ENCODE measurements at places on chromosomes 6 and 20. TPM values are rescaled to one million over a fixed set of nuclear protein-coding genes. Genes with fewer than 3 reads are reported as not detected.
A peak's percentile ranks its signal among the peaks of the same experiment; 100 is the strongest.

Gene NOX3
- not detected for total RNA-seq

Gene MEI4
- not detected for total RNA-seq

Gene AVP
- total RNA-seq, result not detected

Gene SMLR1
- total RNA-seq, result 0.73 TPM

Gene RIPOR2
- 9.4 TPM for total RNA-seq

Gene ALDH8A1
- total RNA-seq, result not detected

Gene BLTP3A
- total RNA-seq, result 15.1 TPM

Gene GMEB2
- total RNA-seq, result 19.4 TPM

Gene OR2H1
- total RNA-seq, result not detected

- H3K36me3 ChIP-seq, result no peaks in the 10 kb centered on the region
- DNase-seq, result no peak
- peaks cover 53% of the 10 kb centered on the region for H3K27me3 ChIP-seq
- H3K27ac ChIP-seq, result no peak overlapping the region
- H3K4me1 ChIP-seq, result peaks cover 36% of the 10 kb centered on the region
Measured at GRCh38 chr6:37700620-37700973, 2.9 kb upstream of the MDGA1 start.

- H3K27me3 ChIP-seq, result no peaks in the 10 kb centered on the region
- H3K4me3 ChIP-seq, result no peak overlapping the region
- H3K36me3 ChIP-seq, result no peaks in the 10 kb centered on the region
- H3K4me1 ChIP-seq, result no peaks in the 10 kb centered on the region
- H3K27ac ChIP-seq, result no peak overlapping the region
Measured at GRCh38 chr6:153966001-153966400, 73.0 kb upstream of the OPRM1 start.

DNA sequence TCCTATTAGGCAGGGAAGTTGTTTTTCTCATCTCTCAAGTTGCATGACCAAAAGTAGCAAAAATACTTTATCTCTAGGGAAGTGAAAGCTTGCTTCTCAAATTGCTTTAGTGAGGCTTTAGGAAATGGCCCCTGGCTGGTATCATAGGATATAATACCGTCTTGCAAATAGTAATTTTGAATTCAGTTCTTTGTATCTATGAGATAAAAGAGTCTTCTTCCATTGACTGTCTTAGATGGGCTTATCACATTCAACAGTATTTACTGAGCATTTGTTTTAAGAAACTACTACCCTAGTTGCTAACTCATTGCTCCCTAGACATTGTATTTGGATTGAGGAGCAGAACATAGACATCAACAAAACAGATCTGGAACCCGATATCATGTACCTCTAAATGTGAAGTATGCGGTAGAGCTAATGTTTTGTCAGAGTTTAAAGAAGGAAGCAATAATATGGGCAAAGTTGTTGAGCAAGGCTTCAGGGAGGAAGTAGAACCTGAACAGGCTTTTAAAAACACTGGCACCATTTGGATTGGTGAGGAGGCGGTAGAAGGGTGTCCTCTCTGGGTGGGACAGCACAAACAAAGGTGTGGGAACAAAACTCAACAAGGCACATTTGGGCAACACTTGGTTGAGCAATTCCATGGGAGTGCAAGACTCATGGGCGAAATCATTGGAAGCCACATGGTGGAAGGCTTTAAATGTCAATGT, 101.5 kb downstream of the SGK1 start:
- no peaks in the 10 kb centered on the region for H3K36me3 ChIP-seq
- H3K27me3 ChIP-seq, result no peaks in the 10 kb centered on the region

- H3K27me3 ChIP-seq, result peaks cover 8% of the 10 kb centered on the region
- H3K36me3 ChIP-seq, result no peaks in the 10 kb centered on the region
- no peak for DNase-seq
- H3K27ac ChIP-seq, result no peak overlapping the region
Measured at GRCh38 chr6:100283285-100283684, 181.4 kb downstream of the SIM1 start.

GRCh38 chr20:5779071-5779900, 29.1 kb downstream of the SHLD1 start:
- no peak overlapping the region for H3K4me3 ChIP-seq
- no peak for DNase-seq
- peaks cover 13% of the 10 kb centered on the region for H3K36me3 ChIP-seq
- H3K27me3 ChIP-seq, result no peaks in the 10 kb centered on the region

DNA sequence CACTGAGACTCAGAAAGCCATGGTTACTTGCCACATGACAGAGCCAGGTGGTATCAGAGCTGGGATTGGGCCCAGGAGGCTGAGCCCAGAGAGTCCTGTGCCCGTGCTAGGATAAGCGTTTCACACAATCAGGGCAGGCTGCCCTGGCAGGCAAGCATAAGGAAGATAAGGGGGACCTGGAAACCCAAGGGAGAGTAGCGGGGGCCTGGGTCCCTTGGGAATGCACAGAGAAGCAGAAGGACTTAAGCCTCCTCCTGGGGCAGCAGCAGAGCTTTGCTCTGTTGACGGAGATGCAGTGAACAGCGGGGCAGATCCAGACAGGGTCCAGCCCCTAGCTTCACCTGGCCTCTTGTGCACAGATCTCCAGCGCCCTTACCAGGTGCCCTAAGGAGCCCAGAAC, 8.7 kb downstream of the TRIB3 start:
- peaks cover 30% of the 10 kb centered on the region for H3K4me1 ChIP-seq
- H3K27ac ChIP-seq, result no peak overlapping the region
- no peak overlapping the region for H3K4me3 ChIP-seq

DNA sequence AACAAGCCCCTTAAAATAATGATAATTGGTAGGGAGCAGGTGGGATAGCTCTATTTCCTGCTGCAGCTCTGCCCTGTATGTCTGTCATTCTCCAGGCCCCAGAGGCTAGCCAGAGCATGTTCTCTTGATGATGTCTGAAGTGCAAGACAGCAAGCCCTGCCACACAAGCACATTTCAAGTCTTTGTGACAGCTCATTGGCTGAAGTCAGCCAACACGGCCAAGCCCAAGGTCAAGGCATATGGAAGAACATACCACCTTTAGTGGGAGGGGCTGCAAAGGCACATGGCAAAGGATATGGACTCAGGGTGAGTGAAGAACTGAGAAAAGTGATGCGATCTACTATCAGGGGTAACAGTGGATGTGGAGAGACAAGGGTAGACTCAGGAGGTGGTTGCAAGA, 116.1 kb downstream of the PRND start:
- peaks cover 18% of the 10 kb centered on the region for H3K4me1 ChIP-seq
- H3K36me3 ChIP-seq, result no peaks in the 10 kb centered on the region

- no peaks in the 10 kb centered on the region for H3K36me3 ChIP-seq
- no peak overlapping the region for H3K4me3 ChIP-seq
- peak; percentile 64 for DNase-seq
- peaks cover 6% of the 10 kb centered on the region for H3K4me1 ChIP-seq
- H3K27ac ChIP-seq, result no peak overlapping the region
Measured at GRCh38 chr6:100175814-100176310, 181.8 kb upstream of the MCHR2 start.

DNA sequence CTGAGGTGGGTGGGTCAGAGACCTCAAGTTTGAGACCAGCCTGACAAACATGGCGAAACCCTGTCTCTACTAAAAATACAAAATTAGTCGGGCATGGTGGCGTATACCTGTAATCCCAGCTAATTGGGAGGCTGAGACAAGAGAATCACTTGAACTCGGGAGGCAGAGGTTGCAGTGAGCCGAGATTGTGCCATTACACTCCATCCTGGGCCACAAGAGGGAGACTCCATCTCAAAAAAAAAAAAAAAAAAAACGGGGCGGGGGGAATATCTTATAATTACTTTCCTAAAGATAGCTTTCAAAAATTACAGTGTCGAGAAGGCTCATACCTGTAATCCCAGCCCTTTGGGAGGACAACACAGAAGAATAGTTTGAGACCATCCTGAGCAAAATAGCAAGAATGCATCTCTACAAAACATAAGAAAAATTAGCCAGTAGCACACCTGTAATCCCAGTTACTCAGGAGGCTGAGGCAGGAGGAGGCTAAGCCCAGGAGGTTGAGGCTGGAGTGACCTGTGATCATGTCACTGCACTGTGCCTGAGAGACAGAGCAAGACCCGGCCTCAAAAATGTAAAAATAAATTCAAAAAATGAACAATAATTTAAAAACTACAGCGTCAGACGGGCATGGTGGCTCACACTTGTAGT, 25.8 kb downstream of the CBFA2T2 start:
- H3K36me3 ChIP-seq, result no peaks in the 10 kb centered on the region
- DNase-seq, result no peak
- H3K4me1 ChIP-seq, result peaks cover 9% of the 10 kb centered on the region
- H3K4me3 ChIP-seq, result no peak overlapping the region
- no peak overlapping the region for H3K27ac ChIP-seq

GRCh38 chr20:62142252-62143080, 728 bp downstream of the PSMA7 start:
- H3K27ac ChIP-seq, result peak overlapping the region; percentile 100
- peak; percentile 51 for DNase-seq
- H3K36me3 ChIP-seq, result peaks cover 32% of the 10 kb centered on the region
- peak overlapping the region; percentile 98 for H3K4me3 ChIP-seq
- H3K27me3 ChIP-seq, result no peaks in the 10 kb centered on the region

GRCh38 chr20:37274851-37275524, 13.4 kb upstream of the GHRH start:
- no peaks in the 10 kb centered on the region for H3K36me3 ChIP-seq
- H3K27me3 ChIP-seq, result no peaks in the 10 kb centered on the region
- DNase-seq, result no peak
- H3K4me1 ChIP-seq, result peaks cover 8% of the 10 kb centered on the region
- no peak overlapping the region for H3K27ac ChIP-seq
- no peak overlapping the region for H3K4me3 ChIP-seq

GRCh38 chr20:1474817-1475603, 8.4 kb upstream of the NSFL1C start:
- H3K36me3 ChIP-seq, result no peaks in the 10 kb centered on the region
- H3K4me1 ChIP-seq, result peaks cover 28% of the 10 kb centered on the region
- H3K27ac ChIP-seq, result no peak overlapping the region
- DNase-seq, result no peak
- H3K4me3 ChIP-seq, result no peak overlapping the region

DNA sequence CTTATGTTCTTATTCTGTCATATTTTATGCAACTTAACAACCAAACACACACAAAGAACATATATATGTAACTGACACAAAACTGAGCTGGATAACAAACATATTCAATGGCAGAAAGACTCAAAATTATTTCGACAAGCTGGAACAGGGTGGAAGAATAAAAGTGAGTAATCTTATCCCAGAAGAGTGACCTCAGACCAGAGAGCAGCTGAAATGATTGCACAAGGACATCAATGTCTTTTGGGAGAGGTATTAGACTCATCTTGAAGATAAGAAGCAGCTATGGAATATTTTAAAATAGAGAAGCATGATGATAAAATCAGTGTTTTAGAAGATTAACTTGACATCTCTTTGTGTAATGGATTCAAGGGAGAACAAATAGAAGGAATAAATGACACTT, 191.6 kb upstream of the PRDM1 start:
- DNase-seq, result no peak
- H3K4me1 ChIP-seq, result no peaks in the 10 kb centered on the region
- H3K27me3 ChIP-seq, result no peaks in the 10 kb centered on the region
- no peaks in the 10 kb centered on the region for H3K36me3 ChIP-seq
- H3K4me3 ChIP-seq, result no peak overlapping the region

DNA sequence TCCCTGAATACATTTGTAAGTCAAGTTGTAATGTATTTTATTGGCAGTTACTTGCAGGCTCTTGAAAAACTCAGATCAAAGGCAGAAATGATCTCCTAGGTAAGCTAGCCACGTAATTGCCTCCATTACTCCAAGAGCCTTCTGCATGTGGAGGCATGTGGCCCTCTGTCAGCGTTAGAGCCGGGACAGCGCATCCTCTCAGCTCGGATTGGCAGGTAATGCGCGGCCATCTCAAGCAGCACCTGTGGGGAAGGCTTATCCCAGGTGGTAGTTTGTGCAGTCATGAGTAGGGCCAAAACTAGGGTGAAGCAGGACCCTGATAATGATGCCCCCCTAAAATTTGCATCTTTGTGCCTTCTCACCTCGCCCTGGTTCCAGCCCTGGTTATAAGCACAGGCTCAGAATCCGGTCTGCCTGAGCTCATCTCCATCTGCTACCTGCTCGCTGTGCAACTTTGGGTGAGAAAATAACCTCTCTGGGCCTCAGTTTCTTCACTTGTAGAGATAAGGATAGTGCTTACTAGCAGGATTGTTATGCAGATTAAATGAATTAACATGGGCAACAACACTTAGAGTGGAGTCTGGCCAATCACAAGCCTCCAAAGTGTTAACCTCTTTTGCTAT, 157.5 kb upstream of the PMEPA1 start:
- peaks cover 4% of the 10 kb centered on the region for H3K27me3 ChIP-seq
- no peaks in the 10 kb centered on the region for H3K4me1 ChIP-seq
- H3K36me3 ChIP-seq, result no peaks in the 10 kb centered on the region
- H3K27ac ChIP-seq, result no peak overlapping the region
- H3K4me3 ChIP-seq, result no peak overlapping the region
- DNase-seq, result no peak

- H3K27ac ChIP-seq, result no peak overlapping the region
- H3K27me3 ChIP-seq, result no peaks in the 10 kb centered on the region
- no peak for DNase-seq
- H3K4me3 ChIP-seq, result no peak overlapping the region
- no peaks in the 10 kb centered on the region for H3K4me1 ChIP-seq
- no peaks in the 10 kb centered on the region for H3K36me3 ChIP-seq
Measured at GRCh38 chr6:124982669-124983068, 20.4 kb downstream of the RNF217 start.

GRCh38 chr20:57732226-57732625, 22.4 kb upstream of the PMEPA1 start:
- no peak overlapping the region for H3K4me3 ChIP-seq
- no peaks in the 10 kb centered on the region for H3K27me3 ChIP-seq
- no peaks in the 10 kb centered on the region for H3K4me1 ChIP-seq
- H3K27ac ChIP-seq, result no peak overlapping the region
- no peaks in the 10 kb centered on the region for H3K36me3 ChIP-seq

All from stomach (tissue), 19 donors.